ENCODE measurements at places on chromosomes 3 and 15. TPM values are rescaled to one million over a fixed set of nuclear protein-coding genes. Genes with fewer than 3 reads are reported as not detected.

The RASGRF1 gene
- total RNA-seq: 0.58 TPM

The SLC35G2 gene
- 2.1 TPM for total RNA-seq

The IQSEC1 gene
- 37.1 TPM for total RNA-seq

The MYZAP gene
- total RNA-seq: not detected

The CD200 gene
- total RNA-seq: 0.47 TPM

The SAMMSON gene
- total RNA-seq: 1.3 TPM

The CEMIP gene
- total RNA-seq: 0.33 TPM

The MNS1 gene
- total RNA-seq: 2.5 TPM

The EPHB1 gene
- not detected for total RNA-seq

GRCh38 chr15:29449136-29449535 is 179.5 kb upstream of the NSMCE3 start:
- DNase-seq: no peak

DNA sequence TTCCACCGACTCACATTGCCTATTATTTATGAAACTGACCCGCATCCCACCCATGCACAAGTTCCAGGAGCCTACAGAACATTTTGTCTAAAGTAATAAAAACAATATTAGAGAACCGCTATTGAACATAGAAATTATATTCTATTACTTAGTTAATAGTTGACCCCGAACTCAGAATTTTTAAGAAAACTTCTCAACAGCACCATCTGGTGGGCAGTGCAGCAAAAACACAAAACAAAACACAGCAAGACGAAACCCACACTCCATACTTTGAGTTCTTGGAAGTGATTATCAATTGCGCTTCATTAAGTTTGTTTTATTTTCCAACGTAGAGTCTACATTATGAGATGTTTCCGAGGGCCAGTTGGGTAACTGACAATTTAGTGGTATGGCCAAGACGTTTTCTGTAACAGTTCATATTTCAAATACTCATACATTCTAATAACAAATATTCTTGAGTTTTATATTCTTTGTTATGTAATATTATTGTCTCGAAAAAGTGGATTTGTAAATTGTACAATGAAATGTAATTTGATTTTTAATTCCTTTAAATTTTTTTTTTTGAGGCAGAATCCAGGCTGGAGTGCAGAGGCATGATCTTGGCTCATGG is 24.0 kb upstream of the C3orf70 start:
- DNase-seq: peak; percentile 35

GRCh38 chr15:101008158-101009139 is 89.3 kb downstream of the LRRK1 start:
- peak; percentile 88 for DNase-seq

GRCh38 chr3:138724443-138724842 is 110.3 kb downstream of the PIK3CB start:
- no peak for DNase-seq

GRCh38 chr15:59180945-59181600 is 25.6 kb upstream of the LDHAL6B start:
- no peak for DNase-seq

DNA sequence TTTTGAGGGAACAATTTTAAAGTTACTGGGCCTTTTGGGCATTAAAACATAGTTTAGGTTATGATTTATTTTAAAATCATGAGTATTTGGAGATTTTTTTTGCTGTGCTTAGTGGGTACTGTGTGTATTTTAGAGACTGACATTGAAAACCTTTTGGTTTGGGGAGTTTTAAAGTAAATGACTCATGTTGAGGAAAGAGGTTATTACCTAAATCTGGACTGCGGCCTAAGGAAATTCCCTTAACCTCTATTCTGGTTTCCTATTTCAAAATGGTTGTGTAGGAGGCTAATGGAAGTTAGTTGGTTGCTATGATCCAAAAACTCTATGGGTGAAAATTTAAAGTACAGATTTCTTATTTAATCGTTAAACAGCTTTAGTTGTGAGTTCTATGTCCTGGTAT is 57.3 kb upstream of the DPH6 start:
- no peak for DNase-seq

DNA sequence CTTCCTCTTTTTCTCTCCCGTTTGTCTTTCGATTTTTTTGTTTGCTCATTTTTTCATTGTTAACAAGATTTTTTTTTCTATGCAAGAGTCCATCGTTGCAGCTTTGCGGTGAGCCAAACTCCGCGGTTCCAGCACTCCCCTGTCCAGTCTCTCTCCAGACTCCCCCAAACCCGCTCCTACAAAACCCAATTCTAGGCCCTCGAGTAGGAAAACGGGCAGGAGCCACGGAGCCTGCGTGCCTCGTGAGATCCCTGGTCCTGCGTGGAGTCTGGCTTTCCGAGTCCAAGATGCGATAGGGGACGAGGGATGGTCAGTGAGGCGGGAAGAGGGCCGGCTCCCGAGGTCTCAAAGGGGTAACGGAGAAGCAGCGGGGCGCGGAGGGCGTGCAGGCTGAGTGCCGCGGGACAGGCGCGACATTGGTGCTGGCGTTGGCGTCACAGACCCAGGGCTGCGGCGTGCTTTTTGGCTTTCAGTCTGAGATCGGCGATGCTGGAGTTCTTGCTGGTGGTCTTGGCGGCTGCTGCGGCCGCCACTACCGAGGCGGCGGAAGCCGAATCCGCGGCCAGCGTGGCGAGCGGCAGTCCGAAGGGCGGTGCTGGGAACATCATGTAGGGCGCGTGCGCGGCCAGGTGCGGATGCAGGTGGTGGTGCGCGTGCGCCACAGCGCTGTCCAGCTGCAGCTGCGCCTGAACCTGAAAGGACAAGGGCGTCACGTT is 8.5 kb downstream of the SHOX2 start:
- DNase-seq: no peak

- no peak for DNase-seq
These were observed 77.1 kb upstream of the GSK3B start for GRCh38 chr3:120171134-120171873.

DNA sequence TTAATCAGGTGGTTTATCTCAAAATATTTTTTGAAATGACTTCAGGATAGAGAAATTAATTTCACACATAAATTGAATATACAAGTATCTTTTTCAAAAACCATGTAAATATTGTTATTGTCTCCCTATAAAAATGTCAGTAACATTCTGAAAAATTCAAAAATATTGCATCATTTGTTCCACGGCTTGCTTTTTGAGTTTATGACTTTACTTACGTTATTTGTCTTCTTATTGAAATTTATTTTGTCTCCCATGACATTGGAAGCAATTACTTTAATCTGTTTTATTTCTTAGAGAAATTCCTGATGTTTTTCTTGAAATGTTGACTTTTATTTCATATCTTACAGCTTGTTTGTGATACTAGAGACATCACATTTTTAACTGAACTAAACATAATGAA is 56.9 kb upstream of the P2RY1 start:
- DNase-seq: no peak

GRCh38 chr15:98813951-98814350 is 165.6 kb downstream of the IGF1R start:
- DNase-seq: no peak

DNA sequence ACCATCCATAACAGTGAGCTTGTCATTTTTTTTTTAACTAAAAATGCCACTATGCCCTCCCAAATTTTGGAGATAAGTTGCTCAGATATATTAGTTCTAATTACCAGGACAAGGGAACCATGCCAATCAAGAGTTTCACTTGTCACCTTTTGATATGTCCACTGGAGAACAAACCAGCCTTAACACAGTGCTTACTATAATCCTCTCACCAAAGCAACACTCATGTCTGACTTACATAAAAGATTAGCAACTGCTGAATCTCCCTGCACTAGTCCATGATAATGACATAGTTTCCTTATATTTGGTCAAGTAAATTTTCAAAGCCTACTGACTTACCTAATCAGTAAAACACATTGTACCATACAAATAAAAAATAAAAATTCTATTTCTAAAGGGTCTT is 44.4 kb downstream of the TTBK2 start:
- DNase-seq: no peak

- no peak for DNase-seq
These were observed 64.0 kb downstream of the SLC9C1 start for GRCh38 chr3:112230033-112230432.

GRCh38 chr3:162960269-162960668 is 1463.7 kb downstream of the OTOL1 start:
- no peak for DNase-seq

GRCh38 chr3:131553495-131554247 is 50.9 kb upstream of the MRPL3 start:
- no peak for DNase-seq

GRCh38 chr15:94494732-94495131 is 263.4 kb downstream of the MCTP2 start:
- DNase-seq: no peak

- DNase-seq: peak; percentile 51
These were observed 1.3 kb downstream of the STT3B start for GRCh38 chr3:31534065-31534425.
